ENCODE measurements at places on chromosomes 2 and 18.

DNA sequence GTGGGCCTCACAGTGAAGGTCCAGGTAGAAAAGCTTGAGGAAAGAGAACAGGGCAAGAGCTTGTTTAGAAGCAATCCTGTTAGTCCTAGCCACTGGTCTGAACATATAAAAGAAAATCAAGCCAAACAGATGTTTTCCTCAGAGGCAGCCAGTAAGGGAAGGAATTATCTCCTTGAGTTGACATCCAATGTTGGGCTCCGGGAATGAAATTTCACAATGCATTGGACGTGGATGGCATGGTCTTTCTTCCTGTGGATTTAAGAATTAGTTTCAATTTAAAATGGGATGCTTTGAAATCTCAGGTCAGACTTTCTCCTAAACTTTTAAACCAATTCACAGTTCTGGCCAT lies 92.1 kb downstream of the ACKR3 start:
- no peak for DNase-seq

DNA sequence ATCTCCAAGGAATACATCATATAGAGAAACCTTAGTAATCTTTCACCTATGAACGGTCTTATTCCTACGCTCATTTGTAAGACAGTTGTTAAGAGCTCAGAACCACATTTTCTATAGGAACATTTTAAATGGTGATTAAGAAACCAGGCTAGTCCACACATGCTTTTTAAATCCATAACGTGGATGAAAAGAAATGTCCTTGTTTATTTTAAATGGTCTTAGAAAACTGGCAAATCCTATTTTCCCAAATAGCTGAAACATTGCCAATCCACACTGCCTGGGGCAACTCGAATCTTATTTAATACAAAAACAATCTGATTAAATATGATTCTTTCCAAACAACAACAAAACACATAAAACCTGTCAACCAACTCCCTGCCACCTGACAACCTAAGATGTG lies 23.7 kb downstream of the METTL8 start:
- no peak for DNase-seq

- no peak for DNase-seq
Observed at GRCh38 chr2:170578606-170579005, 136.5 kb upstream of the SP5 start.

GRCh38 chr2:168694866-168695265 lies 107.6 kb upstream of the NOSTRIN start:
- no peak for DNase-seq

DNA sequence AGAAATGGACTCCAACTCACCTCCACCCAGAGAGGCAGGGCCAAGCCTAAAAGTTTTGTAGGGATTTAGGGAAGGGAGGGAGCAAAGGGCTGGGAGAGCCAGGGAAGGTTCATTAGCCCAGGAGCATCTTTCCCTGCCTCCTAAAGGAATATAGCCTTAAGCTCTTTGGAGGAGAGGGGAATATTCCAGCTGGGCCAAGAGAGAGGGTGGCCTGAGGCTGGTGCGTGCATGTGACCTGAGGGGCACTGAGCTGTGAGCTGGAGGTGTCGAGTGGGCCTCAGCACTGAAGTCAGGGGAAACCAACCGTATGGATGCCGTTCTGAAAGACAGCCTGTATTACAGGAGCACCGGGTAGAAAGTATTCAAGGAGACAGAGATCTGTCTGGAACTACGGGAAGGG lies 112.6 kb downstream of the KLHL29 start:
- DNase-seq, result no peak

GRCh38 chr2:216994353-216994854 lies 134.5 kb upstream of the TNP1 start:
- no peak for DNase-seq

DNA sequence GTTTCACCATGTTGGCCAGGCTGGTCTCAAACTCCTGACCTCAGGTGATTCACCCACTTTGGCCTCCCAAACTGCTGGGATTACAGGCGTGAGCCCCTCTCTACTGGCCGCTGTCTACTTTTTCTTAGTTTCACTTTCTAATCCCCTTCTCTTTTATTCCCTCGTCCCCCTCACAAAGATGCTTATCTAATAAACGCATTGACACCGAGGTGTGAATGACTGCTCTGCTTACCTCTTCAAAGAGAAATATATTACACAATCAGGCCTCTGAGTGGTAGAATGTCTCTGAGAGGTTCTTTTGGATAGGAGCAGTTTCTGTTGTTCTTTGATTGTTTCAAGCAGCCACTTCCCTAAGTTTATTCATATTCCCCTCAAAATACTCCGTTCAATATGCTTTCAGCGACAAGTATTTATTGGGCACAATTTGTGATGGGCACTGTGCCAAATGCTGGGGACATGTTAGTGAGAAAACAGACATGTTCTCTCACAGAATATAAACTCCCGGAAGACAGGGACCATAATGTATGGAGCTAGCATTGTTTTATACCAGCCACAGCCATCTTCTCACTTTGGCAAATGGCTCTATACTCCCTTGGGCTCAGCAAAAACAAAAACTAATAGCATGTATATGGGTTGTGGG lies 34.7 kb upstream of the RAPH1 start:
- no peak for DNase-seq

DNA sequence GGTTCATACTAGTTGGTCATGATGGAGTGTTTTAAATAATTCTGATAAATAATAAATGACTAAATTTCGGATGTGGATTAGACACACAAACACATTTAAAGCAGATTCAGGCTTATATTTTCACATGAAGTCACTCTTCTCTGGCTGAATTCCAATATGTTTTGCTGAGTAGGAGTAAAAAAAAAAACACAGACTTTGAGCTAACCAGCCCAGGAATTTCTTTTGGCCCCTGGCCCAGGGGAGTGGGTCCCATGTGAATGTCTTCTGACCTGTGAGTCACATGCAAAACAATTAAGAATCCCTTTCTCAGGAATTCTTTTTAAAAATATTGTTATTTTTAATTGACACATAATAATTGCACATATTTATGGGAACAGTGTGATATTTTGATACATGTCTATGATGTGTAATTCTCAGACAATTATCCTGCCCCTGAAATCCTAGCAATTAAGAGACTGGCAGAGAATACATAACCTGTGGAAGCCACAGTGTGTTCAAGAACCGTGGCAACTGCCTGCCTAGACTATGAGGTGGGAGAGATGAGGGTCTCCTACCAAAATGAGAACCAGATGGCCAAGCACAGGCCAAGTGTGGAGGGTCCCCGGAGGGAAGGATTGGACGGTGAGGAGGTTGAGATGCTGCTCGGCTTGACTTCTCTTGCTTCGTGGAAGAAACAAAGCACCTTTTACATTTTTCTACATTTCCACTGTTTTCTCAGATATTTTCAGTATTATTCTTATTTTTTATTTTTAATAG lies 236.4 kb downstream of the PIEZO2 start:
- DNase-seq, result no peak

DNA sequence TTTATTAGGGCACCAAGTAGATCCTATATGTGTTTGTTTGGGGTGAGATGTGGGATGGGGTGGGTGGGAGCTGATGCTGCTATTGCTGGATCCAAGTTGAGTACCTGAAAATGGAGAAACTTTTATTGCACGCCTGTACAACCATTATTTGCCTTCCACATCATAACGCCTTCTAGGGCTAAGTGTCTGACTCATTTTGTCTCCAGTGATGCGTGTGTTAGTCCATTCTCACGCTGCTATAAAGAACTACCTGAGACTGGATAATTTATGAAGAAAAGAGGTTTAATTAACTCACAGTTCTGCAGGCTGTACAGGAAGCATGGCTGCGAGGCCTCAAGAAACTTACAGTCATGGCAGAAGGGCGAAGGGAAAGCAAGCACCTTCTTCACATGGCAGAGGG lies 58.2 kb downstream of the KDM3A start:
- no peak for DNase-seq

DNA sequence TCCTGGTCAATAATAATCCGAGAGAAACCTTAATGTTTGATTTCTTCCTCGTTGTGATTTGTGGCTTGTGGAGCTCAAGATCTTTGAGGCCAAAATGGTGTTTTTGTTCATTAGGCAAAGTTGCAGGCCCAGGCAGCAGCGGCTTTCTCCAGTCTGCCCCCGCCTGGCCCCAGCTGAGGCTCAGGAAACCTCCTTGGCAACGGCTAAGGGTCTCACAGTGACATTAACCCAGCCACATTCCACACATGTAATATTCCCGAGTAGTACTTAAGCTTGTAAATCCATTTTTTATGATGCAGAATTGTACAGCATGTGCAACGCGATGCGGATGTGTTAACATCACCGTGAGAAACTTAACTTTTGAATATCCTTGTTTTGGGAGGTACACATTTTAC lies 200.1 kb downstream of the BCL11A start:
- peak; percentile 43 for DNase-seq

DNA sequence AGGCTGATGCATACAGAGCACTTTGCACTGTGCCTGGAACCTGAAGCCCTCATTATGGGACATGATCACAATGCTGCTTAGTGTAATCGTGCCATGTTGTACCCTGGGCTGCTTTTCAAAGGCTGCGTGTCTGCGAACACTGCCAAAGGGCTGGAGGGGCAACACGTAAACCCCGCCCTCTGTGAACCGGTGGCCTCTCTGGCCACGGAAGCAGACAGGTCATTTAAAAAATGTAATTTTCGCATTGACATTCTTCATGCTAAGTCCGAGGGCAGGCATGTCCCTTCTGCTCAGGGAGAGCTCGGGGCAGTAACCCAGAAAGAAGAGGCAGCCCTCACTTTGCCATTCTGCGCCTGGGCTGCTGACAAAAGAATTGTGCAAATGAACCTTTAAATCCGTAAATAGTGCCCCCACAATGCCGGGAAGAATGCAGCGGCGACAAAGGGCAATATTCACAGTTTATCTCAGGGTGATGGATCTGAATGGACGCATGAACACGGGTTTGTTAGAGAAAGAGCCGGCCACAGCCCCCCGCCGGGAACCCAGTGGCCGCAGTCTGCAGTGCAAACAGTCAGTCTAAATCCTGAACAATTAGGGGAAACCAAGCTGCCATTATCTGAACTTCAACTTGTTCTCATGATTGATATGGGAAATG lies 226.1 kb downstream of the MYCN start:
- no peak for DNase-seq

GRCh38 chr2:80168037-80168436 lies 136.5 kb downstream of the LRRTM1 start:
- no peak for DNase-seq

All from nephron progenitor cell (in vitro differentiated cells).